ENCODE measurements at places on chromosomes 4 and X.

DNA sequence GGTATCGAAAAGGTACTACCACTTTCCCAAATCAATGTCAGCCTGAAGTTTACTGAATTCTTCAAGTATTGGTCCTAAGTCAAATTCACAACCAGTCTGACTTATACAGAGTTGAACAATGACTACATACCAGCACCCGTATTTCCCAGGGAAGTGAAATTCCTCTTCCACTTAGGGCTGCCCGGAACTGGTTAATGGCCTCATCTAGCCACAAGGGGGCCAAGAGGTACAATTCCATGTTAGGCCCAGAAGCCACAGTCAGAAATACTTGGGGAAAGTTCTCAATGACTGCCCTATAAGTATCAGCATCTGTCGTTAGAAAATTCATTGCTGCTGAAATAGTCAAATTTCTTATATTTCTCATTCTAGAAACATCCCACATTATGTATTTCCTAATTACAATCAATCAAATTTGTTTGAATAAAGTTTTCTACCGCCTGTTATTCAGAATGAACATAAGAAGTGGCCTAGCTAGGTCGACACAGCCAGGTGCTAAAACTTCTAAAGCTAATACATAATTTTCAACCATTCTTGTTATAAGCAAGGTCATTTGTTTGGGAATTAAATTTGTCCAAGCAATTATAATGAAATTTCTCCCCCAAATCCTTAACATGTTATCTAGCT lies 5.6 kb upstream of the PCDH7 start:
- H3K27ac ChIP-seq: no peak overlapping the region
- H3K4me3 ChIP-seq: no peak overlapping the region
- no peaks in the 10 kb centered on the region for H3K36me3 ChIP-seq

- no peaks in the 10 kb centered on the region for H3K36me3 ChIP-seq
- H3K27me3 ChIP-seq: no peaks in the 10 kb centered on the region
- H3K4me3 ChIP-seq: no peak overlapping the region
- no peak overlapping the region for H3K27ac ChIP-seq
- H3K4me1 ChIP-seq: no peaks in the 10 kb centered on the region
These were observed 6.4 kb upstream of the ANTXR2 start for GRCh38 chr4:80079255-80079923.

DNA sequence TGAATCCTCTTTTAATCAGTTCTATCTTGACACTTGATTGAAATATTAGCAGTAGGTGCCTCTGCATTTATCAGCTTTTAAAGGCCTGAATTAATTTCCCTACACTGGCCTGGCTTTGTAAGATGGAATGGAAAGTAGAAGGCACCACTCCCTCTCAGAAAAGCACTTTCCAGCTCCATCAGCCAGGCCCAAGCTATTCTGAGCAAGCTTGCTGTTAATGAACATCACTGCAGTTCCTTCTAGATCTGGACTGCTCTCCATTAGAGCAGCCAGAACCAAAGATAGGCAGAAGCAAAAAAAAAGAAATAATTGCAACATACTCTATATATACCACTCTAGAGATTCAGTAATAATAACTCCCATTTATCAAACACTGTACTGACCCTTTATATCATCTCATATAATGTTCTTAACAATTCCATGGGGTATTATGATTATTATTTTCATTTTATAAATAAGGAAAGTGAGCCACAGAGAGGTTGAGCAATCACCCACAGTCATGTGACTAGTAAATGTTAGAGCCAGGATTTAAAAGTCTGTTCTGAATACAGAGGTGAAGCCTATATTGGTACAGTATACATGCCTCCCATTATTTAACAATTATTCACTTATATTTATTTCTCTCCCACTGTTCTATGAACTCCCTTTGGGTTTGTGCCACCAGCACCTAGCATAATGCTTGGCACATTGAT lies 39.4 kb upstream of the GPC3 start:
- no peak for DNase-seq
- no peaks in the 10 kb centered on the region for H3K36me3 ChIP-seq
- H3K27me3 ChIP-seq: no peaks in the 10 kb centered on the region
- H3K27ac ChIP-seq: no peak overlapping the region
- H3K4me1 ChIP-seq: no peaks in the 10 kb centered on the region
- no peak overlapping the region for H3K4me3 ChIP-seq

- no peaks in the 10 kb centered on the region for H3K36me3 ChIP-seq
- no peak for DNase-seq
- no peak overlapping the region for H3K27ac ChIP-seq
These were observed 99.5 kb downstream of the CXXC4 start for GRCh38 chr4:104395168-104395614.

DNA sequence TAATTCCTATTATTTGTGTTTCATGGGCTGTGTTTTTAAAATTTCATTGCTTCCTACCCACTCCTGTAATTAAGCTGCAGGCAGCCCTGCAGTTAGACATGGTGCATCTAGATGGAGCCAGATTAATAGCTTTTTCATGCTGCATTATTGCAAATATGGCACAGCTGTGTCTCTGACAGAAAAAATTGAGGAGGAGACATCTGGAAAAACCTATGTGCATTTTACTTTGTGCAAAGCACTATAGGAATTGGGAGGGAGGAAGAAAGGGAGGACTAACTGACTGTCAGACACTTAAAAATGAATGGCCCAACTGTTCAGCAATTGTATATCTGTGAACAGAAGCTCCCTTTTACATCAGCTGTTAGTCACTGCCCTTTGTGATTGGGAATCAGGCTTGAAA lies 8.1 kb upstream of the RPGR start:
- no peaks in the 10 kb centered on the region for H3K4me1 ChIP-seq
- no peak overlapping the region for H3K27ac ChIP-seq
- no peaks in the 10 kb centered on the region for H3K36me3 ChIP-seq
- no peaks in the 10 kb centered on the region for H3K27me3 ChIP-seq
- H3K4me3 ChIP-seq: no peak overlapping the region
- DNase-seq: no peak

Data from ascending aorta (tissue), 2 donors.